ENCODE measurements at places on chromosomes 1 and 21. TPM values are rescaled to one million over a fixed set of nuclear protein-coding genes. Genes with fewer than 3 reads are reported as not detected.

REN gene
- total RNA-seq, result not detected

GRCh38 chr1:147109041-147109440 lies 63.2 kb downstream of the PRKAB2 start:
- DNase-seq, result no peak

PLA2G2A gene
- not detected for total RNA-seq

DNA sequence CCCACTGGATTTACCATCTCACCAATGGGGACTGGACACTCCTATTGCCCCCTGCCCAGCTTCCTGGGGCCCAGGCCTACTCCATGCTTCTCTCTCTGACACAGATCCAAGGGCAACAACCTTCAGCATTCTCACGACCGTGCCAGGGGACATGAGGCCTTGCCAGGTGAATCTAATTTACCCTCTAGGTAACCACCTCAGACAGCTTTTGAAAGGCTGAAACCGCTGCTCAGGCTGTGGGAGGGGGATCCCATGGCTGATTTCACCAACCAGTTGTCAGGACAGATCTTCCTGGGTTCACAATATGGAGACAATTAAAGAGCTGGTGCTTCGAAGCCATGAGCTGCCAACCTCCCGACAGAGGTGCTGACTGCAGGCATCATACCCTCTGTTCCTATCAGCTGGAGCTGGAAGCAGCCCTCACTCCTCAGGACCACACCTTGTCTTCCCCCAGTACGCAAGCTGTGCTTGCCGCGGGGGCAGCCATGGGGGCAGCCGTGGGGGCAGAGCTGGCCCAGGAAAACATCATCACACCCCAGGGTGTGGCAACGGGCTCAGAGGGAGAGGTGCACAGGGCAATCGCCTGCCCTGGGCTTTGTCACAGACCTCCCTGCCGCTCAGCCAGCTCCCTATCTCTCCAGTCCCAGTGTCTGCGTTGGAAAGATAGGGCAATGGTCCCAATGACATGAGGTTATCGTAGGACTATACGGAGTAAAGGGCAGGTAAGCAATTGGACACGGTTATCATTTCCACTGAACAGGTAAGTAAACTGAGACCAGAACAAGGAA lies 120.2 kb downstream of the DMRTB1 start:
- DNase-seq, result peak; percentile 2

IPO13 gene
- 8.0 TPM for total RNA-seq

CLEC20A gene
- total RNA-seq, result not detected

FMO3 gene
- total RNA-seq, result not detected

- no peak for DNase-seq
Observed at GRCh38 chr1:201280884-201281283, 2.4 kb upstream of the PKP1 start.

HEYL gene
- 0.17 TPM for total RNA-seq

GRCh38 chr21:40043423-40043822 lies 176.2 kb downstream of the PCP4 start:
- no peak for DNase-seq

ASTN1 gene
- total RNA-seq, result not detected

ZNF670 gene
- total RNA-seq, result 4.1 TPM
